ENCODE measurements at places on chromosomes 1 and 21.
A peak's percentile ranks its signal among the peaks of the same experiment; 100 is the strongest.

GRCh38 chr1:85259912-85260274, 431 bp upstream of the C1orf52 start:
- peak; percentile 86 for DNase-seq

- peak; percentile 1 for DNase-seq
These were observed 317.3 kb downstream of the COL11A1 start for GRCh38 chr1:102790997-102791396.

- DNase-seq, result peak; percentile 68
These were observed 21.8 kb downstream of the SLC27A3 start for GRCh38 chr1:153796786-153797659.

DNA sequence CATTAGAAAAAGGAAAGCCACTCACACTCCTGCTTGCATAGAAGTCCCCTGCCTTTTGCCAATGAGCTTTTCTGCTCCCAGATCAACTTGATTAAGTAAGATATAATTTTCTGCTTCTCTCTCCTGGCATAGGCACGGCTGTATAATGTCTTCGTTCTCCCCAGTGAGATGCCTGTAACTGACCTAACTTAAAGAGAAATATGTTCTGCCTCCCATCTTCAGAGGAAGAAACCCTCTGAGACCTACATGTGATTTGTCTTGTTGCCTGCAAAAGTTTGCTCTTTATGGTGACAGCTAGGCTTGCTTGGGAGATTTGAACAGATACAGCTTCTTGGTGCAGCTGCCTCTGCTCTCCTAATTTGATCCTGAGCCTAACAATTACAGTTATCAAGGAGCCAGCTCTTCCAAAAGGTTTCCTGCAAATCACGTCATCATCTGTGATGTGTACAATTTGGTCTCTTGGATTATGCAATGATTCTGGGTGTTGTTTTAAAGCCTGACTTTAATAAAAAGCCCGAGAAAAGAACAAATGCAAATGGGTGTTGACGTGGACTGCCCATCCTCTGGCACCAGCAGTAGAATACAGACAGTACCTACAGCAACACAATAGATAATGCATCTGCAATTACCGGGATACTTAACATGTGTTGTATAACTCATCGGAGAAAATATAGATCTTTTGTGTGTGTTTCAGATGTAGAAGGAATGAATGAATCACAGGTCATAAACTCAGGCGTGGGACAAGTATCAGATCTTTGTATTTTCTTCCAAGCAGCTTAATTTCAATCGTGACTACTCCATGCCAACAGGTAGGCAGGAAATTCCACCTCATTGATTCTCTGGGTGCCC, 76.2 kb upstream of the KAZN start:
- DNase-seq, result peak; percentile 98

DNA sequence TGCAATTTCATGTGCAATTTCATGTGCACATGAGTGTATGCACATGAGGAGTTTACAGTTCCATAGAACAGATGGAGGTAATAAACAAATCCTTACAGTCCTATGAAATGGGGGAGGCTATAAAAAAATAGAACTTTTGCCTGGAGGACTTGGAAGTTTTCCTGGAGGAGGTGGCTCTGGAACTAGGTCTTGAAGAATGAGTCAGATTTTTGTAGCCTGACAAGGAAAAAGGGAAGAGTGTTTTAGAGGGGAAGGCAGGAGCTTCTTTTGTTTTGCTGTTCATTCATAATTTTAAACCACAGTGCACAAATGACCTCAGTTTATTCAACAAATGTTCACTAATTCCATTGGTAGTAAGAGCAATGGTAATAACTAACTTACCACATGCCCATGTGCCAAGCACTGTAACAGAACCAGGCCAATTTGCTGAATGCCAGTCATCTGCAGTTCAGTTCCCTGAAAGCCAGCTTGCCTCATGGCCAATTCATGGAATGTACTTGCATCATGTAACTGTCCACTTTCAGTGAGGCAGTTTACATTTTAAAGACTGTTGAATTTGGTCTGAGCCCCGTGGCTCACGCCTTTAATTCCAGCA, 2.7 kb downstream of the DIO1 start:
- DNase-seq, result peak; percentile 85
